Psoas muscle (tissue), 8 donors: ENCODE measurements at places on chromosomes 16 and 17.

GRCh38 chr16:89278441-89279240 lies 61.1 kb downstream of the ZNF778 start:
- DNase-seq, result no peak

DNA sequence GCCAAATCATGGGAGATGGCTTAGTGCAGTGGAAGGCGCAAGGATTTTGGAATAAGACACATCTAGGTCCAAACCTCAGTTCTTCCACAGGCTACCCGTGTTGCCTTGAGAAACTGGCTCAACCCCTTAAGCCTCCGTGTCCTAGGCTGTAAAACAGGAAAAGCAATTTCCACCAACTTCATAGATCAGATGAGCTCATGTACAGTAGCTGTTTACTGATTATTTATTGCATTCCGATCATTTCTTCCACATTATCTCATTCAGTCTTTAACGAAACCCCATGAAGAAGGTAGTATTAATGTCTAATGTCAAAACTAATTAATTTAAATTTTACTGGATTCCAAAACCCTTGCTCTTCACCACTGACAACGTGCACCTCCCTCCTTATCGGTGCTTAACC lies 231.6 kb downstream of the GRIN2A start:
- no peak for DNase-seq

DNA sequence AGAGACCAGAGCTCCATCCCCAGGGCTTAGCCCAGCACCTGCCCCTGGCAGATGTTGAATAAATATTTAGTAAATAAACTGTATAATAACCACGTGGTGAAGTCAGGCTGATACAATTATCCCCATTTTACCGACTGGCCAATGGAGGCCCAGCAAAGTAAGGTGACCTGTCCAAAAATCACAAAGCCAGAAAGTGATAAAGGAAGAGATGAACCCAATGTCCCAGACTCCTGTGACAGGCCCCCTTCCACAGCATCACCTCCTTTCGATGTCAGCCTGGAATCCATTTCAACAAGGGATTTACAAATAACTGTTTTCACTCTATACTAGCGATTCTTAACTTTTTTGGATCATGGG lies 5.5 kb downstream of the TVP23A start:
- DNase-seq, result no peak

DNA sequence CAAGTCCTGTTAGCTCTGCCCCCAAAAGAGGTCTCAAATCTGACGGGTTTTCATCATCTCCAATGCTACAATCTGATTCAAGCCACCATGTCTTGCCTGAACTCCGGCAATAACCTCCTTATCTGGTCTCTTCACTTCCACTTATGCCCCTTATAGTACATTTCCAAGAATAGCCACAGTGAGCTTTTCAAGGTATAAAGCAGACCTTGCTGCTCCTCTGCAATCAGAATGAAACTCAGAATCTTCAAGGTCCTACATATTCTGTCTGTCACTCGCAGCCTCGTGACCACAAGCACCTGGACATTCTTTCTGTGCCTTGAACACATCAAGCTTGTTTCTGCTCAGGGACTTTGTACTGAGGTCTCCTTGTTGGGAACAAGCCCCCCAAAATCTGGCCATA lies 84.7 kb downstream of the YPEL2 start:
- DNase-seq, result no peak

DNA sequence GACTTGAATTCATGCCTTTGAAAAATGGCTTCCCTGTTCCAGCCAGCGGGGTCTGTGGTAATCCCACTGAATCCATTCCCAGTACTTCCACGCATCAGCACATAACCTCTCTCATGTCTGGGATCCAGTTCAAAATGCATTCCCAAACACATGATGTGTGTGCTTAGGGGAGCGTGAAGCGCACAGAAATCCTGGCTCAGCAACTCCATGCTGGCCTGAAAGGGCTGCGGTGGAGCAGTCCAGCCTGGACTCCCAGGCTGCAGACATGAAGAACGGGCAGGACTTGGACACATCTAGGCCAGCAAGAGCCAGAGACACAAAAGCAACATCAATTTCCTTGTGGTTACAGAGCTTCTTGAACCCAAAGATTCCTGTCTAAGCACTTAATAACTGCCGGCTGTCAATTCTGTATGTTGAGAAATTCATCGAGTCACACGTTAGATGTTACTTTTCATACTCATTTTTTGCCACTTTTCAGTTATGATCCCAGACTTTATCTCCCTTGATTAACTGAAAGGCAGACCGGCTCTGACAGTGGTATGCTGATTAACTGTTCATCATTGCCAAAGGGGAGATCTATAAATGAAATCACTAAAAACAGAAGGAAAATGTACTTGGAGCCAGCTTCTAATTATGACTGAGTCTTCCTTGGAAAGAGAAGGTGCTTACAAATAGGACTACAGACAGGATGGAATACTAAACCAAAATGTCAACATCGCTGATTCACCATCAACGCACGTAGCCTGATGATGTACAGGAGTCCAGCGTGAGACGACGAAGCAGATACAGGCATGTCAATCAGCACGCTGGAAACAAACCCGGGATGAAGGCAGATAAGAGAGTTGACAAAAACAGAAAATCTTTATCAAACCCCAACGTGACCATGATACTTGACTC lies 23.0 kb downstream of the NSMCE1 start:
- DNase-seq, result peak; percentile 63

- DNase-seq, result no peak
Measured at GRCh38 chr17:14712611-14713021, 411.7 kb downstream of the HS3ST3B1 start.

- no peak for DNase-seq
Measured at GRCh38 chr17:71032746-71033273, 863.5 kb downstream of the KCNJ2 start.

GRCh38 chr17:7323731-7324437 lies 5.3 kb downstream of the NEURL4 start:
- DNase-seq, result peak; percentile 55

- DNase-seq, result no peak
Measured at GRCh38 chr16:48413272-48413671, 28.1 kb upstream of the SIAH1 start.

DNA sequence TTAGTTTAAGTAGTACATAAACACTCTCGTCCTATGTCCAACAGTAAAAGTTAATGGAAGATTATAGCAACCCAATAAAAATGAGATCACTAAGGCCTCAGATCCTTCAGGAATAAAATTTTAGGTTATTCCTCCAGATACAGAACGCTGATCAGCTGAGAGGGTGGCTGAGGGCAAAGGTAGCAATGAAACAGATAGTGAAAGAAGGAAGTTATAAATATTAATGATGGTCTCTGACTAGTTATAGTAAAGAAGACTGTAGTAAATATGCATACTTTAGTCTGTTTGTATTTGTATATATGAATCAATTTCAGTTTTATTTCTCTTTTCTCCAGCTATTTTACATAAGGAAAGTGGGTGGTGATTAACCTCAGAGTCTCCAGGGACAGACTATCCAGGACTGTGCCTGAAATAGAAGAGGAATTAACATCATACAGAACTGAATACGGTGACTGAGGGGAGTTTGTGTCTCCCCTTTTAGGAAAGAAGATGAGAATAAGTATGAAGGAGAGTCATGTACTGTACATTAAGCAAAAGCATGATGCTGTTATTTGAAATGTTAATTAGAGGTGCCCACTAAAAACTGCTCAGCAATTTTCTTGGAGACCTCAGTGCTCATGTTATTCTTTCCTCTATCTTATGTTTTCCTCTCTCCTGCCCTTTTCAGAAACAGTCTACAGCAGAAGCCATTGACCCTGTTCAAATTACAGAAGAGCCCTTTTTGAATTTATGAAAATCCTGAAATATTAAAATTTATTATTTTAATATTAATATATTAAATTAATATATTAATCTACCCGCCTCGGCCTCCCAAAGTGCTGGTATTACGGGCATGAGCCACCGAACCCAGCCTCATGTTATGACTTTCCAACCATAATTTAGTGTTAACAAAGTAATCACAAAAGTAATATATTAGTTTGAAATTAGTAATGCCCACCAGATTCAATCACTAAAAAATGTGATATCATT lies 36.5 kb upstream of the DHRS7B start:
- no peak for DNase-seq

DNA sequence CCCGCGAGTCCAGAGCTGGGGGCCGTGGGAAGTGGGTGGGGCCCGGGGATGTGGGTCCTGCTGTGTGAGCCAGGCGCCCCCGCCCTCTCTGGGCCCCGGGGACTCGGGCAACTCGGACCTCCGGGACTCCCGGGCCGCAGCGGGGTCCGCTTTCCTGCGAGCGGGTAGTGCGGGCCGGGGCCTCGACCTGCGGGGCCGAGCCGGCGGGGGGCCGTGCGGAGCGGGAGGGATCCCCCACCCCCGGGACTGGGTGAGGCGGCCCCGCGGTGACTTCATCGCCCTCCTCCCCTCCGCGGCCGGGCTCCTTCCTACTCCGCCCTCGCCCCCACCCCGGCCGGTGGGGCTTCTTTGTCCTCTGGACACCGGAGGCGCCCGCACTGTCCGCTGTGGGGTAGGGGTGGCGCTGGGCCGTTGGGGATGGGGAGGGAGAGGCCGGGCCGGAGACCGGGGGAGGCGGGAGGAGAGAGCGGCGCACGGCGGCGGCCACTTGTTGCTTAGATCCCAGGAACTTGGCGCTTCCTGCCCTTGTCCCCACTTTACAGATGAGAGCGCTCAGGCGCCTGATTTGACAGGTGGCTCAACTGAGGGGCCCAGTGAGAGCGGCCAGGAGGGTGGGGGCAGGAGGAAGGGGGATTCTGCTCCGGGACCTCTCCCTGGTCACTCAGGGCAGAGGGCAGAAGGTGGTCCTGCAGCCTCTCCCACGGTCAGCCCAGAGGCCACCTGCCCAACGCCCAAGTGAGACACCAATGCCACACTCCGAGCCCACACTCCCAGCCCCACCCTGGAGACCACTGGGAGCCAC lies 874 bp downstream of the CMTM3 start:
- peak; percentile 76 for DNase-seq

- no peak for DNase-seq
Measured at GRCh38 chr17:55005520-55005919, 37.0 kb downstream of the STXBP4 start.

DNA sequence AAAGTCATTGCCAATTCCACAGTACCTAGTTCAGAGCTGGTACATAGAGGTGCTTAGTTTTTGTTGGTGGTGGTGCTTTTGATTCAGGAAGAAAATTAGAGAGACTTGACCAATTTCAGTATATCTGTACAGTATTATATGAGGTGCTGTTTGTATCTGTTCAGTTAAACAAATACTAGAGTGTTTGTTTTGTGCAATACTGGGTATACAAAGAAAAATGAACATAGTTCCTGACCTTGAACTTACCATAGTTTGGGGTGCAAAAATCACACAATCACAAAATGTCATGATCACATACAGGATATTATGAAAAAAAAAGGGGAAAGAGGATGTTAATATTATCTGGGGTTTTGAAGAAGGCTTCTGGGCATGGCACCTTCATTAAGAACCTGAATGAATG lies 39.8 kb upstream of the GOT2 start:
- DNase-seq, result no peak

DNA sequence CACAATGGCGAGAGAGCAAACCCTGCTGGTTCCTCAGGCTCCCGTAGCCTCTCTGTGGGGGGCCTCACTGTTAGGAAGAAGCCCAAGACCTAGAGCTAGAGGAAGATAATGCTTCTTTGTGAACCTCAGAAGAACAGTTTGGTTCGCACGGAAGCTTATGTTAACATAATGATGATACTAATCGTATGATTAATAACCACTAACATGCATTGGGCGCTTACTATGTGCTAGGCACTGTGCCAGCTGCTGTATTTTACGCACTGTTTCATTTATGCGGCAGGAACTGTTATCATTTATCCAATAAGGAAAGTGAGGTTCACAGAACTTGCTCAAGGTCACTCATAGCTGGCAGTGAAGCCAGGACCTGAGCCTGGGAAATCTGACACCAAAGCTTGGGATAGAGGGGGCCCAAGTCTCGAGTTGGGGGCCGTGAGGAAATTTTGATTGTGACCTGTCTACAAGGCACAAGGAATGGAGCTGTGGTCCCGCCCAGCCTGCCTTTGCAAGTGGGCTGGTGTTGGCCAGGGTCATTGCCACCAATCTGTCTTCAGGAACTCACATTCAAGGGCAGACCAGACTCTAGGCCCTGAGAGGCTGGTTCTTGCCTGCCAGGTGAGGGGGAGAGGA lies 6.8 kb downstream of the PRCD start:
- no peak for DNase-seq

- DNase-seq, result peak; percentile 75
Measured at GRCh38 chr16:89289428-89290395, 72.2 kb downstream of the ZNF778 start.

- peak; percentile 72 for DNase-seq
Measured at GRCh38 chr17:40317345-40317873, 8.4 kb downstream of the RARA start.

- no peak for DNase-seq
Measured at GRCh38 chr16:19991614-19992013, 82.1 kb downstream of the GPR139 start.

DNA sequence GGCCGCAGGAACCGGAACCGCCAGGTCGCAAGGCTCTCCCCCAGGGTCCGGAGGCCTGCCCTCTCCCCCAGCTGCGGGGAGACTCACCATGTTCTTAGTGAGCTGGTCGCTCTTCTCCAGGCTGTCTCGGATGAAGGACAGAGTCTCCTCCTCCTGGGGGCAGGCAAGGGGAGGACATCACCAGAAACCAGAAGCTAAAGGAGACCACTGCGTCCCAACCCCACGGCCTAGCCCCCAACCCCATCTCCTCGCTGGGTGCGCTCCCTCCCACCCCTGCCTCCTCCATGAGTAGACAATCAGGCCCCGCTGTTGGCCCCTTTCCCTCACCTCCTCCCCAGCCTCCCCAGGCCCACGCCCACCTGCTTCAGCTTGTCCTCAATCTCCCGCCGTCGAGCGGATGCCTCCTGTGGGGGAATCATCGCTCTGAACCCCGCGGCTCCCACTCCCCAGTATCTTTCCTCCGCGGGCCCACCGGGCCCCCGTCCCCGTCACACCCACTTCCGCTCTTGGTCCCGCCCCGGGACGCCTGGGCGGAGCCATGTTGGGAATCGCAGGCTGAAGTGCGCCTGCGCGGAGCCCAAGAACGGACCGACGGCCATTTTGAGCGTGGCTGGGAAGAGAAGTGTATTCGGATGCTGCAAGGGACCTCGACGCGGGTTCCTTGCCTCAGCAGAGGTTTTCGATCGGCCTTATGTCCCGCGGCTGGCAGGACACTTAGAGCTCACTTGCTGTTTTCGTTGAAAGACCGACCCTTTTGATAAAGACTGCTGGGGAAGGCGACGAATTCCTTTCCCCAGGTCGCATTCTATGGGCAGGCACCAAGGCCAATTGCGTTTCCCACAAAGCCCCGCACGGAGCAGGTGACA lies at the start of gene EXOC7:
TSS of gene EXOC7 (minus strand) at position 514 of the 866 bp plus-strand sequence. CDS start at position 419, 95 bp downstream.
- DNase-seq, result peak; percentile 91

- DNase-seq, result peak; percentile 14
Measured at GRCh38 chr16:88938777-88939244, 38.2 kb downstream of the CBFA2T3 start.

GRCh38 chr16:76913046-76913445 lies 277.9 kb upstream of the MON1B start:
- DNase-seq, result no peak
